ENCODE measurements at places on chromosomes 5 and 9. TPM values are rescaled to one million over a fixed set of nuclear protein-coding genes. Genes with fewer than 3 reads are reported as not detected.

The DNAH5 gene
- not detected for total RNA-seq

DNA sequence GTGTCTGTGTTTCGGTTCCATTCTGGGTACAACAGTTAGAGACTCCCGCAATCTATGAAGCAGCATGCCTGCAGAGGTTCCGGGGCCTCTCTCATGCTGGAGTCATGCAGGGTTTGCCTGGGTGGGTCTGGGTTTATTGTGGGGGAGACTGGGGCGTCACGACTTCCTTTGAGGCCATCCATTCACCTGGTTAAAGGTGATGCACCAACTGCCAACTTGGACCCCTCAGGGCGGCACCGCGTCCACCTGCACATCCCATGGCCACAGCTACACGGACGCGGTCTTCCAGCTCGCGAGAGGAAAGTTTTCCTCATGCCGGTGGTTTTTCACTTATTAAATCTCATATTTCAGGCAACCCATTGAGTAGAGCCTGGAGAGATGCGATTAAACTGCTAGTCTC lies 30.9 kb upstream of the IRX4 start:
- no peaks in the 10 kb centered on the region for H3K4me1 ChIP-seq
- no peak overlapping the region for H3K27ac ChIP-seq
- H3K27me3 ChIP-seq: no peaks in the 10 kb centered on the region
- no peak for DNase-seq
- H3K36me3 ChIP-seq: no peaks in the 10 kb centered on the region
- H3K4me3 ChIP-seq: no peak overlapping the region

The TDRD7 gene
- total RNA-seq: 5.4 TPM

The SLC36A2 gene
- total RNA-seq: not detected

- H3K4me1 ChIP-seq: no peaks in the 10 kb centered on the region
- H3K36me3 ChIP-seq: no peaks in the 10 kb centered on the region
- DNase-seq: no peak
These were observed 166.6 kb downstream of the AP3B1 start for GRCh38 chr5:78127875-78128274.

DNA sequence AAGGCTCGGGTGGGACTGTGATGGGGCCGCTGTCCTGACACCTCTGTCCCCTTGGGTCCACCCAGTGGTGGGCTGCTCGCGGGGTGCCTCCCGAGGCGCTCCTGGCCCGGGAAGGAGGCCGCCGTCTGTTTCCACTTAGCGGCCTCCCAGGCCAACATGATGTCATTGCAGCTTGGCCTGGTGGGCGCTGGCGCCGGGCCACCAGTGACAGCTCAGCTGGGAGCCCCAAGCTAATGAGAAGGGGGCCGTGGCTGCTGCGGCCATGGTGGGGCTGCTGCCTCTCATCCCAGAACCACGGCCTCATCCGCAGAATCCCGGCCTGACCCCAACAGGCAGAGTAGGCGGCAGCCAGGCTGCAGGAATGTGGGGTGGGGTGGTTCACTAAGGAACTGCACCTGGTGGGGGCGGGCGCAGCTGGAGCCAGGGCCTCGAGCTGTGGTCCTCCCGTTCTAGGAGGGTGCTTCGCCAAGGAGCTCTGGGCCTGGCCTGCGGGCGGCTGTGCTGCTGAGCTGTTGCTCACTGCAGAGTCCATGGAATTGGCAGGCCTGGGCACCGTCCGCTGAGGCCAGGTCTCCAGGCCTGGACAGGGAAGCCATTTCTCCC lies 123.5 kb upstream of the COL5A1 start:
- H3K27ac ChIP-seq: no peak overlapping the region
- no peak for DNase-seq
- H3K36me3 ChIP-seq: no peaks in the 10 kb centered on the region
- H3K4me3 ChIP-seq: no peak overlapping the region

The ZFP2 gene
- 0.40 TPM for total RNA-seq

- H3K4me1 ChIP-seq: no peaks in the 10 kb centered on the region
- no peak for DNase-seq
- H3K27me3 ChIP-seq: no peaks in the 10 kb centered on the region
- no peaks in the 10 kb centered on the region for H3K36me3 ChIP-seq
These were observed 51.9 kb upstream of the ZBED3 start for GRCh38 chr5:77139001-77139400.

- no peaks in the 10 kb centered on the region for H3K27me3 ChIP-seq
- H3K36me3 ChIP-seq: no peaks in the 10 kb centered on the region
- no peaks in the 10 kb centered on the region for H3K4me1 ChIP-seq
- DNase-seq: no peak
- H3K4me3 ChIP-seq: no peak overlapping the region
These were observed 17.3 kb upstream of the ZNF622 start for GRCh38 chr5:16482891-16483290.
